ENCODE measurements at places on chromosomes 11 and 22.

DNA sequence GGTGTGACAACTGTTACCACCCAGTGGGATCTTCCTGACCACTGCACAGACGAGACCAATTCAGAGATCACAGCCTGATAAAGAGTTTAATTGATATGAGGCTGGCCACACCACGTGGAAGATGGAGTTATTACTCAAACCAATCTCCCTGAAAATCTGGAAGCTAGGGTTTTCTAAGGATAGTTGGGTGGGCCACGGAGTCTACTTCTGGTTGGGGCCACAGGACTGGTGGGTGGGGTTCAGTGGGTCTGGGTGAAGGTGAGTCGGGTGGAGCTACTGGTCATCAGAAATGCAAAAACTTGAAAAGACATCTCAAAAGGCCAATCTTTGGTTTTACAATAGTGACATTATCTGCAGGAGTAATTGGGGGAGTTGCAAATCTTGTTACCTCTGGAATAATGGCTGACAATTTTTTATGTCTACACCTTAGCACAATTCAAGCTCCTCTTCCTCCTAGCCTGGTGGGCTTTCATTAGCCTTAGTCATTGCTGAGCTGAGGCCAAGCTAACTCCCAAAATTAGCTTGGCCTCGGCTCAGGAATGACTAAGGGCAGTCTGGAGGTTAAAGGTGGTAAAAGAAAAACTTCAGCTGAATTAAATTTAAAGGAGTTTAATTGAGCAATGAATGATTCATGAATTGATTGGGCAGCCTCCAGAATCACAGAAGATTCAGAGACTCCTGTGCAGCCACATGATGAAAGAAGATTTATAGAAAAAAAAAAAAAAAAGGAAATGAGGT lies 13.1 kb downstream of the C11orf96 start:
- DNase-seq: no peak

DNA sequence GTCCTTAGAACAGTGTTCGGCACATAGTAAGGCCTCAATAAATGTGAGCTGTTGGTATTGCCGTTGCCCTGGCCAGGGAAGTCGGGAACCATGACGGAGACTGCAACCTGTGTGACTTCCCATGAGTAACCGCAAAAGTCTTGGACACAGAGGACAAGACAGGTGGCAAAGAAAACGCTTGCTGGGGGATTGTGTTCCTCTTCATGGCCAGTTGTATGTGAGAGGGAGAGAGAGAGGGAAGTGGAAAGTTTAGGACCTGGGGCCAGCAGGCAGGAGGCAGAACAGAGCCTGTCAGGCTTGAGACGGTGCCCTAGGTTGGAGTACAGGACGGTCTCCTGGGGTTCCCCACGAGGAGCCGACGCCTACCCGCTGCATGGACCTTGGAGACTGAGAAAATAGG lies 90.2 kb downstream of the CEP164 start:
- DNase-seq: no peak

- DNase-seq: no peak
Measured at GRCh38 chr11:35393098-35393497, 26.3 kb downstream of the SLC1A2 start.

- DNase-seq: no peak
Measured at GRCh38 chr11:99148352-99148751, 127.6 kb downstream of the CNTN5 start.

GRCh38 chr11:76408171-76408965 lies 27.2 kb downstream of the GVQW3 start:
- DNase-seq: no peak
